ENCODE measurements at places on chromosomes 12 and 14. TPM values are rescaled to one million over a fixed set of nuclear protein-coding genes. Genes with fewer than 3 reads are reported as not detected.

Gene ESPL1
- total RNA-seq = 1.3 TPM

Gene TPPP2
- total RNA-seq = 1.6 TPM

Gene HPD
- total RNA-seq = 2.9 TPM

Gene TAS2R30
- 1.5 TPM for total RNA-seq

Gene CNIH1
- 89.5 TPM for total RNA-seq

DNA sequence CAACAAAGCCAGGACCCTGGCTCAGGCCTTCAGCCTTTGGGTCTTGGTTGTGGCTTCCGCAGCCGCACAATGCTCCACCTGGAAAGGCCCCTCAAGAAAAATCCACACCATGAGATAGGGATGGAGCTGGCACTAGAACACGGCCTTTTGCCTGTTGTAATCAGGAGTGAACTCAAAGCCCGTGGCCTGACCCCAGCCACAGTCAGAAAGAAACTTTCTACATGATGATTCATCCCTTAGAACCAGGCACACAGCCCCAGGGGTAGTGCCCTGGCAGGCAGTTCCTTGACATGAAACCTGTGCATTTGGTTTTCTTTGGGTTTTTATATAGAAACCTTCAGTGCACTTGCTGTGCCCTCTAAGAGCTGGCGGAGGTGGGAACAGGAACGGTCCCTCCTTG, 5.1 kb downstream of the CLMN start:
- no peak for DNase-seq

- peak; percentile 52 for DNase-seq
Measured at GRCh38 chr12:124698211-124698997, 131.0 kb upstream of the NCOR2 start.

- peak; percentile 87 for DNase-seq
Measured at GRCh38 chr12:109020796-109021380, at the start of gene SVOP. Gene SVOP, minus strand, starts transcription at chr12:109021068. Its CDS starts 200 bp downstream, at chr12:109020868.

DNA sequence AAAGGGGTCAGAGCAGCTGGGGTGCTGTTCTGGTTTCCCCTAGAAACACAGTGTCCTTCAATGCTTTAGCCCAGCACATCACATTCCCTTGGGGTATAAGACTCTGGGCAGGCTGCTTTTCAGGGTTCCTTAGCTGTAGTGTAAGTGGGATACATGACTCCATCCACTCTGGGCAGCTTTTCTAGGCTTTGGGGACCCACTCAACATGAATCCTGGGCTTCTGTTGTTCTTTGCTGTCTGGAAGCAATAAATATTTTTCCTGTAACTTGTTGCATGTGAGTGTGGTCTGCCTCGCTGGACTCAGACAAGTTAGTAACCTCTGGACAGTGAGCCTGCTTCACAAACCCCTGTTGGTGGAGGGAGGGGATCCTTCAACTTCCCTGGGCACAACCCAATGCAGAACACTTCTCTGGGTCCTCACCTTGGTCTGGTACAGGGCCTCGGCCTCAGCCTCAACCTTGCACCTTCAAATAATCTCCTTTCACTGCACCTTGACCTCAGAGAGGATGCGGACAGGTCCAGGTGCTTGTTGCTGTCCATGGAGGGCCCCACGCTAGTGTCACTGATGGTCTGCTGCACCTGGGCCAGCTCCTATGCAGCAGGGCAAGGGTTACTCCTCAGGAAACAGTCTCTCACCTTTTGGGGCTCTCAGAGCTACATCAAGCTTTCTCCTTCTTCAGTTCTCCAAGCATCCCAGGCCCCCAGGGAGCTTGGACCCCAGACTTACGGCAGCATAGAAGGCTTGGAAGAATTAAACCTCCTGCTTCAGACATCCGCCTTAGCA, 13.5 kb upstream of the KRT73 start:
- DNase-seq = no peak

DNA sequence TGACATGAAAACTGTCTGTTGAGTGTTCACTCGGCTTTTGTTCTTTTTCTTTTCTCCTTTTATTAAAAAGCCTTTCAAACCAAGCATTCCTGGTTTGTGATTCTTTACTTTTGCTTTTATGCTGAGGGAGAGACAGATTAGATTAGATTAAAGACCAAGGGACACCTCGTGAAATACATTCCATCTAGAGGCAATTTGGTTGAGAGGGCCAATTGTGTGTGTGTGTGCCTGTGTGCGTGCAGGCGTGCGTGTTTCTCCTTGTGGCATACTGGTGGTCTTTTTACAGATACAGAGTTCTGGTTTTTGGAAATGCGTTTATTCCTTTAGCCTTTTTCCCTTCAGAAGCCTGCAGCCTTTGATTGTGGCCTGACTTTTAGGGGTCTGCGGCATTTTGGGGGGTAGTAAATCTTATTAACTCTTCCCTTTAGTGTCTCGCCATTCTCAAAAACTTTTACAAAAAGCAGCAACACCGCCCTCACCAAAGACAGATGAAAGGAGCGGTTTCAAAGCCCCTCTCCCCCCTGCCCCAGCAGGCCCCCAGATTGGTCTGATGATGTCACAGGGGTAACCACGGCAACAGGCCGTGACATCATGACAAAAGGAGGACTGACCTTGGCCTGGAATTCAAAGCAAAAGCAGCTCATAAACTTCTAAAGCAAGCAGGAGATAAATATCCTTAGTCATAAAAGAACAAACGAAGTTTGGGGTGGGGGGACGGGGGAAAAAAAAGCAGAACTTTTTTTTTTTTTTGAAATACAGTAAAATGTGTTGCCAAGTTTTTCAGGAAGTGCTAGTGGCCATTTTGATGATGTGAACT, 84.1 kb upstream of the TBX3 start:
- no peak for DNase-seq

- no peak for DNase-seq
Measured at GRCh38 chr12:125187780-125188741, 122.8 kb downstream of the AACS start.

GRCh38 chr14:100566119-100566518, 21.1 kb downstream of the BEGAIN start:
- DNase-seq = no peak

DNA sequence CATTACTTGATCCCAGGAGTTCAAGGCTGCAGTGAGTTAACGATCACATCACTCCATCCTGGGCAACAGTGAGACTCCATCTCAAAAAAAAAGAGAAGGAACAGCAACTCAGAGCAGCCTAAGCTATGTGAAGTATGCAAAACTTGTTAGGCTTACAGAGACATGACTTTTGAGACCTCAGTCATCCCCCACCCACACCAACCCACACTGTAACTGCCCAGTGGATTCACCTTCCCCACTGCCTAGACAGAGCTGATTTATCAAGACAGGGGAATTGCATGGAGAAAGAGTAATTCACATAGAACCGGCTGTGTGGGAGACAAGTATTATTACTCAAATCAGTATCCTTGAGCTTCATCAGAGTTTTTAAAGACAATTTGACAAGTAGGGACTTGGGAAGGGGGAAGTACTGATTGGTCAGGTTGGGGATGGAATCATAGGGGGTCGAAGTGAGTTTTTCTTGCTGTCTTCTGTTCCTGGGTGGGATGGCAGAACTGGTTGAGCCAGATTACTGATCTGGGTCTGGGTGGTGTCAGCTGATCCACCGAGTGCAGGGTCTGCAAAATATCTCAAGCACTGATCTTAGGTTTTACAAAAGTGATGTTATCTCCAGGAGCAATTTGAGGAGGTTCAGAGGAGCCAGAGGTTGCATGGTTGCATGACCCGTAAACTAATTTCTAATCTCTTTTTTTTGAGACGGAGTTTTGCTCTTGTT, 6.2 kb upstream of the WDR89 start:
- no peak for DNase-seq

- DNase-seq = peak; percentile 70
Measured at GRCh38 chr12:104702565-104703139, 245.9 kb downstream of the CHST11 start.

- DNase-seq = no peak
Measured at GRCh38 chr14:99891900-99892299, 98.7 kb downstream of the EML1 start.

- no peak for DNase-seq
Measured at GRCh38 chr12:3277306-3277943, 200.2 kb downstream of the TSPAN9 start.

All from left cardiac atrium (tissue), 4 donors.